ENCODE measurements at places on chromosomes 11 and 22. TPM values are rescaled to one million over a fixed set of nuclear protein-coding genes. Genes with fewer than 3 reads are reported as not detected.

GRCh38 chr11:125286486-125286885, 121.9 kb downstream of the PKNOX2 start:
- DNase-seq: no peak
- H3K27me3 ChIP-seq: no peaks in the 10 kb centered on the region
- H3K4me1 ChIP-seq: peaks cover 23% of the 10 kb centered on the region
- no peaks in the 10 kb centered on the region for H3K36me3 ChIP-seq
- peak overlapping the region; percentile 70 for H3K27ac ChIP-seq

Gene PLEKHB1
- 8.3 TPM for total RNA-seq

- H3K27ac ChIP-seq: peak overlapping the region; percentile 35
- no peaks in the 10 kb centered on the region for H3K36me3 ChIP-seq
- peaks cover 3% of the 10 kb centered on the region for H3K4me1 ChIP-seq
- H3K27me3 ChIP-seq: no peaks in the 10 kb centered on the region
These were observed 516 bp downstream of the LRFN4 start for GRCh38 chr11:66857234-66857926.

DNA sequence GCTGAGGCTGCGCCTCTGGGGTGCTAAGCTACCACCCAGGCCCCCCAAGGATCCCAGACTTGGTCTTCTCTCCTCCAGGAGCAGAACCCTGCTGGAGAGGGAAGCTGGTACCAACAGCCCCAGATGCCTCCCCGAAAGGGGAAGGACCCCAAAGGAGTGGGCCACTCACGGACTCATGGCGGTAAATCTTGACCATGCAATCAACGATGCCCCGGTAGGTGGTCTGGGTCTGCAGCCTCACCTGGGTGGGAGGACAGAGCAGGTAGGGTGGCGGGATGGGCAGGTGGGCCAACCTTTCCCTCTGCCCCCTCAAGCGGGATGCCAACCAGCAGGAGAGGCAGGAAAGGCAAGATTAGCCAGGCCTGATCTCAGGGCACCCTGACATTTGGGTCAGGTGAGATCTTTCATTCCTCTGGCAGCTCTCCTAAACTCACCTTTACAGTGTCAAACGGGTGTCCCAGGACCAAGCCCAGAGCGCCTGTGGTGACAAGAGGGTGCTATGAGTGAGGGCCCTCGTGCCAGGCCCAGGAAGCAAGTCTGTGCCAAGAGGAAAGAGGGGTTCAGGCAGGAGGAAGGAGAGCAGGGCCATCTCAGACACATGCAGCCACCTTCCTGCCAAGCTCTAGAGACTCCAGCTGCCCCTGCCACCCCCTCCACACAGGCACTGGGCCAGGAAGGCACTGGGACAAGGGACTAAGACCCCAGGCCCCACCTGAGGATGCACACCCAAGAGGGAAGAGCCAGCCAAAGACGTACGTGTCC, 2.6 kb downstream of the SLC25A45 start:
- H3K4me3 ChIP-seq: no peak overlapping the region
- no peak overlapping the region for H3K27ac ChIP-seq

Gene GGT1
- 1.6 TPM for total RNA-seq

DNA sequence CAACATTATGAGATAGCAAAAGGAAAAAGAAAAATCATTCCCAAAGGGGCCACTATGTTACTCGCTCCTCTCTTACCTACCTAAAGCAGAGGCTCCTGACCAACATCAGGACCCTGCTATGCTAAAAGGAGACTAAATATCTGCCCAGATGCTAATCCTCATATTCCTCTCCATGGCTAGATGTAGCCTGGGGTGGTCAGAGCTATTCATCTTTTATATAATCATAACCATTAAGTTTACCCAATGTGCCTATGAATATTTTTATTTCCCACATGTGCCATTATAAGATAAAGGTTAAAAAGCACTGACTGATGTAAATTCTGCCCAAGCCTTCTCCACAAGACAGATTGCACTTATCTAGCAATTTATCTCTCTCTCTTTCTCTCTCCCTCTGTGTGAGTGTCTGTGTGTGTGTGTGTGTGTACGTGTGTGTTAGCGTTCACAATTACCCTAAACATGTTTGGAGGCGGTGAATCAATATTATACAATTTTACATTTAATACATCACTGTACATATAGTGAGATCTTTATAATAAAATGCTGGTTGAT, 41.2 kb upstream of the ANO5 start:
- DNase-seq: no peak
- H3K4me1 ChIP-seq: no peaks in the 10 kb centered on the region
- no peak overlapping the region for H3K27ac ChIP-seq
- H3K27me3 ChIP-seq: no peaks in the 10 kb centered on the region

Gene OR8G1
- total RNA-seq: not detected

Gene TMEM135
- 21.5 TPM for total RNA-seq

DNA sequence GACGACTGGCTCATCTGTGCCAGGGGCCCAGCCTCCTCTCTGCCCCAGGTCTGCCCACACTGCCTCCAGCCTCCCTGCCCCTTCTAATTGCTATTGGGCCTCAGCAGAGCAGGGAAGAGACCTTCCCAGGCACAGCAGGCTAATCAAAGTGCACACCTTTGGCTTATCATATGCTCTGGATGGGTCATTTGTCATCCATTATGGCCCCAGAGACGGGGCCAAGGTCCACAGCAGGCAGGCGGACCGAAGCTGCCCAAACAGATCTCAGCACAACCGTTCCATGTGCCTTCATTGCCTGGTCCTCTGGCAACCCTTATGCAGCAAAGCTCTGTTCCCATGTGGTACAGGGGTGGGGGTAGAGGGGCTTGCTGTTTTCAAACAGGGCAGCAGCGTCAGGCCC, 66.6 kb downstream of the TP53I11 start:
- H3K27me3 ChIP-seq: no peaks in the 10 kb centered on the region
- no peak overlapping the region for H3K4me3 ChIP-seq
- no peak for DNase-seq

Gene DCHS1
- 29.3 TPM for total RNA-seq

Gene NAALADL1
- total RNA-seq: 12.1 TPM

- no peak overlapping the region for H3K4me3 ChIP-seq
- H3K4me1 ChIP-seq: no peaks in the 10 kb centered on the region
- H3K27me3 ChIP-seq: no peaks in the 10 kb centered on the region
- no peak overlapping the region for H3K27ac ChIP-seq
- peak; percentile 54 for DNase-seq
- no peaks in the 10 kb centered on the region for H3K36me3 ChIP-seq
These were observed 38.4 kb upstream of the A4GALT start for GRCh38 chr22:42758931-42759629.

- no peak overlapping the region for H3K27ac ChIP-seq
- DNase-seq: no peak
- H3K4me1 ChIP-seq: no peaks in the 10 kb centered on the region
- no peak overlapping the region for H3K4me3 ChIP-seq
These were observed 15.6 kb downstream of the SMC1B start for GRCh38 chr22:45397806-45398205.

DNA sequence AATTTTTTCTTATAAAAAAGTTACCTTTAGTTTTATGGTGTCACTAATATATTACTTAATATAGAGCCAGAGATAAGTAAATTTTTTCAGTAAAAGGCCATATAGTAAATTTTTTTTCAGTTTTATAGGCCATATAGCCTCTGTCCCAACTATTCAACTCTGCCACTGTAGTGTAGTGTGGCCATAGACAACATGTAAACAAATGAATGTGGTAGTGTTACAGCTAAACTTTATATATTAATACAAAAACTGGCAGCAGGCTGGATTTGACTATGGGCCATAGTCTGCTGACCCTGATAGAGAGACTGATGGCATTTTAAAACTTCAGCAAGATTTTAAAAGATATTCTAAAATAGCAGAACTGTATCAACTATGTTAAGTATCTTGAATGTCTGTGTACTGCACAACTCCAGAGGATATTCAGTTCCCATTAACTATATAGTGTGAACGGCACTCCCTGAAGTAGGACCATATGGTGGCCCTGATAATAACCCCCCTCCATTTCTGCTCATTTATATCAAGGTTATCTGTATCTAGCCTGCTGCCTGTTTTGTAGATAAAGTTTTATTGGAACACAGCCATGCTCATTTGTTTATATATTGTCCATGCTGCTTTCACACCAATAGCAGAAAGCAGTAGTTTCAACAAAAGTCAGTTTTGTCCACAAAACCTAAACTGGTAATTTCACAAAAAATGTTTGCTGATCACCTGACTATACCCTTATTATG, 71.6 kb downstream of the PRMT3 start:
- H3K27ac ChIP-seq: no peak overlapping the region
- DNase-seq: no peak
- H3K36me3 ChIP-seq: no peaks in the 10 kb centered on the region
- peaks cover 1% of the 10 kb centered on the region for H3K4me1 ChIP-seq
- no peaks in the 10 kb centered on the region for H3K27me3 ChIP-seq
- no peak overlapping the region for H3K4me3 ChIP-seq

DNA sequence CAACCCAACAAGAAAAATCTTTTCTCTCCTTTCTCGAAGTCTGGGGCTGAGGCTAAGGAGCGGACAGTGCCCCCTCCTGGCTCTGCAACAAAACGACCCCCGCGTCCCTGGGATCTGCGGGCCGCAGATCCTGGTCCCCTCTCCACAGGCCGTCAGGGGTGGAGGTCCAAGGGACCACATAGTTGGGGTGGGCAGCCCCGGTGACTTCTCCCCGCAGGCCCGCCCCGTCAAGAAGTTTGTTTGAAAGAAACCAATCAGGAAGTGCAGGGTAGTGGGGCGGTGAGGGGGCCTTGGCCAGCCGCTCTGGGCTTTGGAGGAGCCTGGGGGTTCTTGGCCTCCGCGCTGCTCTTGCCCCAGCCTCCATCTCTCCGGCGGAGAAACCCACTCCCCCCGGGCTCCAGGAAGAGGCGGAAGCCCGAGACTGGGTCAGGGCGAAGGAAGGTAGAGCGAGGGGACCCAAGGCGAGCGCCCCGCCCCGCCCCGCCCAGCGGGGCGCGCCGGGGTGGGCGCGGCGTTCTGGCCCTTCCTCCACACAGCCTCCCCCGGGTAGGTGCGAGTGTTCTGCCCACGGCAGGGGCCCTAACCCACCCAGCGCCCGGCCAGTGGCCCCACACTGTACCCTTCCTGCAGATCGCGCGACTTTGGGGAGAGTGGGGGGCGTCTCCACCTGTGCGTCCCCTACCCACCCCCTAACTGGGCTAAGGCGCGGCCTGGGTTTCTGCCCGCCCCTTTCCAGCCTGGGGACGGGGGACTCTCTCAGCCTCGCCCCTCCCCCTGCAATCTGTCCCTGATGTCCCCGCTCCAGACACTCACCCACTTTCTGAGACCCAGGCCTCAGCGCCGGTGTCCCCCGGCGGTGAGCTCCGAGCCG, 1.3 kb downstream of the TP53I11 start:
- no peaks in the 10 kb centered on the region for H3K4me1 ChIP-seq
- H3K4me3 ChIP-seq: peak overlapping the region; percentile 73
- peak overlapping the region; percentile 49 for H3K27ac ChIP-seq
- no peaks in the 10 kb centered on the region for H3K27me3 ChIP-seq
- DNase-seq: no peak
- H3K36me3 ChIP-seq: no peaks in the 10 kb centered on the region

DNA sequence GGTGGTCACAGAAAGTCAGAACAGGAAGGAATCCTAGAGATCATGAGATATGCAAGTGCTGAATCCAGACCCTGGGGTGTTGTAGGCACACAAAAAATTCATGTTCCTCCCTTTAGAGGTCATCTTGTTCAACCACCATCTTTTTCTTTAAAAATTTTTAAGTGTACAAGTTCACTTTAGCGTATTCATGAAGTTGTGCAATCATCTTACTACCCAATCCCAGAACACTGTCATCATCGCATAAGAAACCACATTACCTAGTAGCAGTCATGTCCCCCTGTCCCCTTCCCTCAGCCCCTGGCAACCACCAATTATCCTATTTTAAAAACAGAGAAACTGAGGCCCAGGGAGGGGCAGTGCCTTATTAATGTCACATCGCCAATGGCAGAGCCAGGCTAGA, 20.3 kb upstream of the WNT11 start:
- H3K27me3 ChIP-seq: no peaks in the 10 kb centered on the region
- H3K4me3 ChIP-seq: no peak overlapping the region
- no peaks in the 10 kb centered on the region for H3K36me3 ChIP-seq
- no peaks in the 10 kb centered on the region for H3K4me1 ChIP-seq
- no peak overlapping the region for H3K27ac ChIP-seq
- no peak for DNase-seq

Gene SLC35F2
- 11.6 TPM for total RNA-seq

GRCh38 chr11:10263929-10264328, 30.1 kb downstream of the SBF2 start:
- no peak overlapping the region for H3K27ac ChIP-seq
- H3K27me3 ChIP-seq: no peaks in the 10 kb centered on the region
- DNase-seq: no peak

DNA sequence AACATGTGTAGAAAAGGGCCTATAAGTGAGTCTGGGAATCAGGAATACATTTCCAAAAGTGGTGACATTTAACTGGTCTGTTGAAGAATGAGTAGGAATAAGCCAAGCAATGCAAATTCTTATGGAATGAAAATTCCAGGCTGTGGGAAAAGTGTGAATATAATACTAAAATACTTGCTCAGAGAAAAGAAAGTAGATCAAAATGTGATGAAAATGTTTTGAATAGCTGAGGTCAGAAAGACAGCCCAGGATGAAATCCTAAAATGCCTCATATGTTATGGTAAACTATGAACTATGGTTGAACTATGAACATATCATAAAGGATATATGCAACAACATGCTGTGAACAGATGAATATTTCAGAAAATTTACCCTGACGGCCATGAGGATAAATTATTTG, 688.3 kb upstream of the FAT3 start:
- H3K27ac ChIP-seq: no peak overlapping the region
- no peaks in the 10 kb centered on the region for H3K27me3 ChIP-seq
- no peaks in the 10 kb centered on the region for H3K36me3 ChIP-seq
- DNase-seq: no peak

- no peaks in the 10 kb centered on the region for H3K4me1 ChIP-seq
- H3K4me3 ChIP-seq: no peak overlapping the region
- no peaks in the 10 kb centered on the region for H3K27me3 ChIP-seq
- H3K27ac ChIP-seq: no peak overlapping the region
- no peaks in the 10 kb centered on the region for H3K36me3 ChIP-seq
These were observed 238.3 kb upstream of the NCAM1 start for GRCh38 chr11:112722876-112723275.

DNA sequence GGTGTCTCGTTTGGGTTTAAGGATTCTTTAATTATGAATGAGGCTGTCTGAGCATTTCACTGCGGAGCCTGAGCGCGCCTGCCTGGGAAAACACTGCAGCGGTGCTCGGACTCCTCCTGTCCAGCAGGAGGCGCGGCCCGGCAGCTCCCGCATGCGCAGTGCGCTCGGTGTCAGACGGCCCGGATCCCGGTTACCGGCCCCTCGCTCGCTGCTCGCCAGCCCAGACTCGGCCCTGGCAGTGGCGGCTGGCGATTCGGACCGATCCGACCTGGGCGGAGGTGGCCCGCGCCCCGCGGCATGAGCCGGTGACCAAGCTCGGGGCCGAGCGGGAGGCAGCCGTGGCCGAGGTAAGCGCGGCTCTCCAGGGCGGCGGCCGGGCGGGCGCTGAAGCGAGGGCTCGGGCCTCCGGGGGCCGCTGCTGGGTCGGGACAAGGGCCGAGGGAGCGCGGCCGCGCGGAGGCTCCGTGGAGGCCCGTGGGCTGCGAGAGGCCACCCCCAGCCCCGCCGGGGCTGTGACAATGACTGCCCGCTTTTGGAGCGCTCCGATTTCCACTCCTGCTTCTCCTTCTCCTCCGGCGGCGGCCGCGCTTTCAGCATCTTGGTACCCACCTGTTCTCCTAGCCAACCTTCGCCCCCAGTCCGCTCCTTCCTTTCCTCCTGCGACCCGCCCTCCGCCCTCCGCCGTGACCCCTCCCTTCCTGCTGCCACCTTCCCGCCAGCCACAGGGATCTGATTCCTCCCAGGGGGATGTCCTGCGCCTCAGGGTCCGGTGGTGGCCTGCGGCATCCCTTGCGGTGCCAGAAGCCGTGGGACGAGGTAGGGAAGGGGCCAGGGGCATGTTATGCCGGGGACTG, at the start of gene EXT2:
EXT2 (plus strand) TSS at position 173 of the 854 bp plus-strand sequence. CDS start 12,035 bp downstream, outside the sequence.
- H3K27me3 ChIP-seq: no peaks in the 10 kb centered on the region
- peaks cover 2% of the 10 kb centered on the region for H3K4me1 ChIP-seq
- H3K4me3 ChIP-seq: peak within 1 kb of the TSS; percentile 83
- H3K27ac ChIP-seq: peak within 1 kb of the TSS; percentile 9
- DNase-seq: peak; percentile 92
